T follicular helper cell (primary cell): ENCODE measurements at places on chromosomes 13 and 19.
A peak's percentile ranks its signal among the peaks of the same experiment; 100 is the strongest.

DNA sequence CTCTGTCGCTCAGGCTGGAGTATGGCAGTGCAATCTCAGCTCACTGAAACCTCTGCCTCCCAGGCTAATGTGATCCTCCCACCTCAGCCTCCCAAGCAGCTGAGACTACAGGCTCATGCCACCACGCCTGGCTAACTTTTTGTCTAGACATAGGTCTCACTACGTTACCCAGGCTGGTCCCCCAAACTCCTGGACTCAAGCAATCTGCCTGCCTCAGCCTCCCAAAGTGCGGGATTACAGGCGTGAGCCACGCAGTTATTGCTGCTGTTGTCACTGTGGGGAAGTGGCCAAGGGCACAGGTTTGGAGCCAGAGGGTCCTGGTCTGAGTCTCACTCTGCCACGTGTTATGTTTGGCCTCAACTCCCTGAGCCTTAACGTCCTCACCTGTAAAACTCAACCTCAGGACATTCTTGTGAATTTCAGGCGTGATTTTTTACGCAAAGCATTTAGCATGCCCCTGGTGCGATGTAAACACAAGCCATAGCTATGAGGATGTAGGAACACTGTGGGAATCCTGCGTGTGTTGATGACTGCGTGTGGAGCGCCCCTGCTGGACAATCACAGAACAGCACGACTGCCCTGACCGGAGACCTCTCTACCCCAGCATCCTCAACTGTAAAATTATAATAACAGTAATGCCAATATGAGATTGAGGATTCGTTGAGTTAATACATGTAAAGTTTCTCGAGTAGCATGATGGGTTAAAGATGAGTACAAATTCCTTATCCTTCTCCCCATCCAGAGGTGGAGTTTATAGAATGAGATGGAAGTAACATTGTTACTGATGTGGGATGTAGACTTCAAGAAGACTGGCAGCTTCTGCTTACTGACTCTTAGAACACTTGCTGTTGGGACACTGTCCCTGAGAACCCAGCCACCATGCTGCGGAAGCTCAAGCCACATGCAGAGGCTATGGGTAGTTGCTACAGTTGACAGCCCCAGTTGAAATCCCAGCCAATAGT is 41.8 kb upstream of the PNMA8B start:
- DNase-seq, result peak; percentile 46

DNA sequence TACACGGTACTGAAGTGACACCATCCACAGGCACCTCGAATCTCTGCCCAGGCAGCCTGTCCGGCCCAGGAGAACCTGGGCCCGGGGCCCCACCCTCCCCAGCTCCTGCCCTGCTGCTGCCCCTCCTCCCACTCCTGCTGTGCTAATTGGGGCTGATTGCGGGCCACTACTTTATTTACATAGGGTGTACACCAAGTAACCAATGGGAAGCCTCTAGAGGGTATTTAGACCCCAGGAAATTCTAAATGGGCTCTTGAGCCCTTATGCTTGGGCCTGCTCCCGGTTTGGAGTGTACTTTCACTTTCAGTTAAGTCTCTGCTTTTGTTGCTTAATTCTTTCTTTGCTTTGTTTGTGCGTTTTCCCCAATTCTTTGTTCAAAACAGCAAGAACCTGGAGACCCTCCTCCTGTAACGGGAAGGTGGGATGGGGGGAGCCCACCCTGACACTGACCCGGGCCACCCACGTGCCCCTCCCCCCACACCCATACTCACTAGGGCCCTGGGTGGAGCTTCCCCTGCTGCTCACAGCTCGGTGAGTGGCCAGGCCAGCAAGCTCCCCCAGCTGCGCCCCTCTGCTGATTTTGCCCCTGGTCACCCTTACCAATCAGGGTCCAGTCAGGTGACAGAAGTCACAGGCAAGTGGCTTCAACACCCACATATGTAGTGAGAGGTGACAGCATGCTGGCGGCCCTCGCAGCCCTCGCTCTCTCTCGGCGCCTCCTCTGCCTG is 9.4 kb downstream of the SCGB2B2 start:
- no peak for DNase-seq

DNA sequence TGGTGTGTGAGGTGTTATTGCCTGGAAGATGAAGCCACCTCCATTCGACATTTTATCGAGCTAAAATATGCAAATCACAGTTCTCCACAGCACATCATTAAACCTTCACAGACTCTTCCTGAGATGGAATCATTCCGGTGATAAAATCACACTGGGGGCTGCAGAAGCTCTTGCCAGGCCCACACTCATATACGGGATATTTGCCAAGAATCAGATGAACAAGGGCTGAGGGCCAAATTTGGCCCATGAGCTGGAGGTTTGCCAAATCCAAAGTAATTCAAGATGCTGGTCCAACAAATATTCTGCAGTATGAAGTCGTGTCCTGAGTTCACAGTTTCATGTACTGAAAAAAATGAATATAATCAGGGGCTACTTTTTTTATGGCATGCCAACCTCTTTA is 16.7 kb upstream of the RXFP2 start:
- DNase-seq, result no peak

DNA sequence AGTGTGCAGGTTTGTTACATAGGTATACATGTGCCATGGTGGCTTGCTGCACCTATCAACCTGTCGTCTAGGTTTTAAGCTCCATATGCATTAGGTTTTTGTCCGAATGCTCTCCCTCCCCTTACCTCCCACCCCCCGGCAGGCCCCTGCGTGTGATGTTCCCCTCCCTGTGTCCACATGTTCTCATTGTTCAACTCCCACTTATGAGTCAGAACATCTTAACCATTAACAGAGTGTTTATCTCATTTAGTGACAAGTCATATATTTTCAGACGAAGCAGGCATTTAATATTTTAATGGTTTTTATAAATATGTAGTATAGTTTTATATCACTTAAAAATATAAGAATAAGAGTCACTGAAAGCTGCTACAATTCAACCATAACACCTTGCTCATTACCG is 780.5 kb upstream of the ARGLU1 start:
- no peak for DNase-seq

DNA sequence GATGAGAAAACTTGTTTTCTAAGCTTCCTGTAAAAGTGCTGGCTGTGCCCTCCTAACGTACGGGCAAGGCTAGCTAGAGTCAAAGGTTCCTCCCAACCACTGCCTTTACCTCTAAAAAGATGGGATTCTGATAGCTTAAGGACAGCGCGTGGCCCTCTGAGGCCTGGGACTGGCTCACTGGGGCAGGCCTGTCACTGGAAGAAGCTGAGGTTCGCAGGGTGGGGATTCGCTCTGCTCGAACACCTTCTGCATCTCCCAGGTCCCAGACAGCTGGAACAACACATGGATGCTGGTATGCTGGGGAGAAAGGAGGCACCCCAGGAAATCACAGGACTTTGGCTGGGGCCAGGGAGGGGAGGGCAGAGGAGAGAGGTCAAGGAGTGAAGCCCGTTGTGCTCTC is 53.1 kb downstream of the CRYL1 start:
- DNase-seq, result no peak
